MCF 10A (cell line): ENCODE measurements at places on chromosomes 2 and 18.
A peak's percentile ranks its signal among the peaks of the same experiment; 100 is the strongest.

DNA sequence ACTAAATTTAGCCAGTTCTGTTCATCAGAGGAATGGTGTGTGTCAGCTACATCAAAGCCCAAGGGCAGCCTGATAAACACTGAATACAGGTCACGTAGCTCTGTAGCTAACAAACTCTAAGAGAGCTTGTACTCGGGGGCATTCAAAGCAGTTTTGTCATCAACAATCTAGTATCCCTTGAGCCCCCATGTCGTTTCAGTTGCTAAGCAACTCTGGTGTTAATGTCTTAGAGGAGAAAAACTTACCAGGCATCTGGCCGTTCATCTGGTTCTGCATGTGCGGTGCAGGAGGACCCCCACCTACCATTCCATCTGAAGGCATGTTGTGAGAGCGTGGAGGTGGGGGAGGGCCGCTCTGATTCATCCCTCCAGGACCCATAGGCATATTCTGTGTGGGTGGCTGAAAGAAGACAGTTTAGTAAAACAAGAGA, 33.1 kb downstream of the SS18 start:
- H3K4me1 ChIP-seq, result peaks cover 22% of the 10 kb centered on the region
- H3K4me3 ChIP-seq, result no peak overlapping the region
- H3K27me3 ChIP-seq, result no peaks in the 10 kb centered on the region
- H3K36me3 ChIP-seq, result peaks cover 73% of the 10 kb centered on the region
- DNase-seq, result no peak

GRCh38 chr2:38037325-38037724, 38.6 kb downstream of the CYP1B1 start:
- no peak overlapping the region for H3K27ac ChIP-seq
- peak; percentile 45 for DNase-seq
- H3K4me3 ChIP-seq, result no peak overlapping the region
- H3K4me1 ChIP-seq, result no peaks in the 10 kb centered on the region
- peaks cover 32% of the 10 kb centered on the region for H3K27me3 ChIP-seq
- no peaks in the 10 kb centered on the region for H3K36me3 ChIP-seq

DNA sequence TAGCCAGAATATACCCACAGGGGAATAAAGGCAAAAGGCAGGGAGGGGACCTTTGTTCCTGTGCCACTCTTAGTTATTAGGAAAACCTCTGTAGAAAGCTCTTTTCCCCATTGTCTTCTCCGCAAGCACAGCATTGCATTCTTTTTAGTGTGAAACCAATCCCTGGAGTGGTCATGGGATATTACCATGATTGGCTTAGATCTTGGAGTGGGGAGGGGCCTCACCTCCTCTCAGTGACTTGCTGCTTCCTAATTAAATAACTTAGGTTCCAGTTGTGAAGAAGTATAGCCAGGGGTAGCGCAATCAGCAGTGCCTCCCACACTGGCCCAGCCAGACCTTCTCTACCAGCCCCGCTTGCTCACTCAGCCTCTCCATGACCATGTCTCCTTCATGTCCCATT, 49.9 kb upstream of the AFF3 start:
- no peak overlapping the region for H3K27ac ChIP-seq
- DNase-seq, result no peak
- H3K27me3 ChIP-seq, result no peaks in the 10 kb centered on the region
- no peak overlapping the region for H3K4me3 ChIP-seq
- H3K36me3 ChIP-seq, result peaks cover 5% of the 10 kb centered on the region
- peaks cover 7% of the 10 kb centered on the region for H3K4me1 ChIP-seq

DNA sequence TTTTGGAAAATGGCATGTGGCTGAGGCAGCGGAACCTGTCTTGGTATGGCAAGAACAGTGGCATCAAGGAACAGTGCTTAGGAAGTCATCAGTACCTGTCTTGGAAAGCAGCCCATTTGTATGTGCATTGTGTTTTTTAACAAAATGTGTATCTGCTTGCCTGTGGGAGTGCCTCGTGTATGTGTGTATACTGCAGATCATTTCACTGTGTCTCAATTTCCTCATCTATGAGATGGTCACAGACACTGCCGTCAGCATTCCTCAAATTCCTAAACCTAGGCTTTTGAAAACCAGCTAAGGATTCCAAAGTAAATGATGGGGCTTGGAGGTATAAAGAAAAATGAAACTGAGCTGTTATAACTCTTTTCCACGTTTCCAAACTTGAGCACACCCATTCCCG, 441.3 kb downstream of the RND3 start:
- no peak for DNase-seq
- H3K4me3 ChIP-seq, result no peak overlapping the region
- no peaks in the 10 kb centered on the region for H3K27me3 ChIP-seq
- H3K4me1 ChIP-seq, result no peaks in the 10 kb centered on the region
- H3K27ac ChIP-seq, result no peak overlapping the region
- H3K36me3 ChIP-seq, result no peaks in the 10 kb centered on the region

- H3K36me3 ChIP-seq, result peaks cover 20% of the 10 kb centered on the region
- no peaks in the 10 kb centered on the region for H3K27me3 ChIP-seq
- H3K27ac ChIP-seq, result no peak overlapping the region
- DNase-seq, result no peak
- no peak overlapping the region for H3K4me3 ChIP-seq
- H3K4me1 ChIP-seq, result no peaks in the 10 kb centered on the region
Observed at GRCh38 chr2:73223821-73224220, 9.2 kb downstream of the PRADC1 start.

GRCh38 chr18:37578182-37578678, 12.6 kb upstream of the CELF4 start:
- peaks cover 18% of the 10 kb centered on the region for H3K4me1 ChIP-seq
- no peaks in the 10 kb centered on the region for H3K36me3 ChIP-seq
- peaks cover 20% of the 10 kb centered on the region for H3K27me3 ChIP-seq
- no peak overlapping the region for H3K27ac ChIP-seq

GRCh38 chr2:96118698-96119388, 2.5 kb upstream of the ADRA2B start:
- H3K27ac ChIP-seq, result no peak overlapping the region
- no peaks in the 10 kb centered on the region for H3K4me1 ChIP-seq
- H3K4me3 ChIP-seq, result no peak overlapping the region
- DNase-seq, result no peak
- H3K27me3 ChIP-seq, result peaks cover 40% of the 10 kb centered on the region
- H3K36me3 ChIP-seq, result no peaks in the 10 kb centered on the region
